Pancreas (tissue), 10 donors: ENCODE measurements at places on chromosomes 12 and 14. TPM values are rescaled to one million over a fixed set of nuclear protein-coding genes. Genes with fewer than 3 reads are reported as not detected.

The RNU6-7 gene
- total RNA-seq: not detected

- no peak for DNase-seq
These were observed 47.9 kb upstream of the BCAT1 start for GRCh38 chr12:24996820-24997219.

The LGALS3 gene
- total RNA-seq: 53.5 TPM

The C2CD5 gene
- 17.1 TPM for total RNA-seq

DNA sequence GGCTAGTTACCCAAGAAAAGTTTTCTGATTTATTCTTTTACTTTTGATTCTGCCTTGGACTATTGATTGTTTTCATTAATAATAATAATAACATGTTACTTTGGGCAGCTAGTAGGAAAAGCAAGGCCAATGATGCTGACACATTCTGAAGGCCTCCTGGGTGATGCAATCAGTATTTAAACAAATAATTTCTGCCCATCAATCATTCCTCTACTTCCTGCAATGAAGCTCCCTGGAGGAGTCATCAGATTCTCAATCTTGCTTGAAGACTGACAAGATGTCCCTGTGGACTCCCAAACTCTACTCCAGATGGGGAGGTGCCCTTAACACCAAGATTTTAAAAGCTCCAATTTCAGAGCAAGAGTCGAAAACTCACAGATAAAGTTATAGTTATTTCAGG is at the start of gene SPX:
SPX (plus strand) TSS at position 244 of the 400 bp plus-strand sequence. CDS start 177 bp downstream, outside the sequence.
- no peak for DNase-seq

DNA sequence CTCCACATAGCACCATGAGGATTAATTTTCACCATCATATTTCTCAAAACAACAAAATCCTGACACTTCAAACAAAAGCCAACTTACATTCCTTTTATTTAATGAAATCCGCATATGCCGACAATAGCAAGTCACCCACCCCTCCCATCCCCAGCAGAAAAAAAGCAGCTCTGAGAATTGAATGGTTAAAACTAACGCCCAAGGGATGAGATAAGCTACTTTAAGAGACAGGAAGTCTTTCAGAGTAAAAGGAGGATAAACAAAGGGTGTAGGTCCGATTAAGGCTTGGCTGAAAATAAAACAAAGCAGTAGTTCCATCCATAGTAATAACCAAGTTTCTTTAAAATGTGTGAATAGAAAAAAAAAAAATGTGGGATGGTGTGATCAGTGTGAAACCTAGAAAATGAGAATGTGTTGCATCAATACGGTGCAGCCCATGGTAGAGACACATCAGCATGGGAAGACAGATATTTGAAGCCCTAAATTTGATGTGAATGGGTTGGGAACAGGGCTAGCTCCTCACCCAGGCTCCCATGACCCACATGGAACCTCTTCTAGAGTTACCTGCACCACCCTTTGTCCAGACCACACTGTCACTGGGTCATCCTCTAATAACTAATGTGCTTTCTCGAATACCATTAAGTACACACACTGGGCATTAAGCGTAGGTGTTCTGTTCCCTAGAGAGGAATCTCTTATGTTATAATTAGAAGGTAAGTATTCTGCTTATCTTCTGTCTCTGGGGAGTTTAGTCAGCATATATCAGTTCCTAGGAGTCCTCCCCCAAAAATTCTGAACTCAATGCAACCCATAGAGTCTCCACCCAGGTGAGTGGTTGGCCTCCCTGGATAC is 31.7 kb downstream of the RTRAF start:
- no peak for DNase-seq

The SYT10 gene
- total RNA-seq: not detected

- no peak for DNase-seq
These were observed 1537.1 kb upstream of the FLRT2 start for GRCh38 chr14:83992857-83993256.

The DNAH10 gene
- 0.59 TPM for total RNA-seq
